Activated B cell treated with CpG ODN at 0.5 μM for 24 hours (primary cell): ENCODE measurements at places on chromosomes 7 and 10.

DNA sequence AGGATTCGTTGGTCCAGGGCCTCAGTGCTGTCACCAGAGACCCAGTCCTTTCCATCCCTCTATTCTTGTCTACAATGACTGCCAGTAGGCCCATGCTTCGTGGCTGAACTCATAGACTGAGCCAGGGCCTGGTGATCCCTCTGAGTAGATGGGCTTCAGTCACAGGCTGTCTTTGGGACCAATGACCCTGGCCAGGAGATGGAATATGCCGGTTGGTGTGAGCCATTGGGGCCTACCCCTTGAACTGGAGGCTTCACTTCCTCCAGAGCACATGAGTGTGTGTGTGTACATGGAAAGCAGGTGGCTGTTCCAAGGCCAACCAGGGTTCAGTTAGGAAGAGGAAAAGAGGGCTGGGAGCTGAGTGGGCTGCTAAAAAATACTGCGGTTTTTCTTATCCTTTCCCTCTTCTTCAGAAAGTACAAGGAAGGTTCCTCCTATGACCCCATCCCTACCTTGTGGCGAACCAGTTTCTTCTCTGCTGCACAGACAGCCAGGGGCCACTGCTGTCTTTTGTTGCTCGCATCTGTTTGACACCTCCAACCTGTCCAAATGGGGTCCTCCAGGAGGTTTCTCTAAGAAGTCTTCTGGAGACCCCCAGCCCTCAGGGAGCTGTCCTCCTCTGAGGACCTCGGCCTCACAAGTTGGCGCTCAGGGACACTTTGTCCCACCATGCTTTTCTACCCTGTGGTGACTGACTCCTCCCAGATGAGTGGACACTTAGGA lies 36.6 kb downstream of the ADRA2A start:
- no peak for DNase-seq

- DNase-seq = no peak
Measured at GRCh38 chr7:134129856-134130523, 2.9 kb downstream of the LRGUK start.

GRCh38 chr10:132636358-132636757 lies 98.8 kb downstream of the INPP5A start:
- no peak for DNase-seq

- DNase-seq = no peak
Measured at GRCh38 chr10:30039988-30040387, 19.4 kb downstream of the JCAD start.

GRCh38 chr7:25430200-25430931 lies 202.1 kb upstream of the NPVF start:
- no peak for DNase-seq

- DNase-seq = no peak
Measured at GRCh38 chr7:108261560-108262255, 131.5 kb upstream of the LAMB4 start.

DNA sequence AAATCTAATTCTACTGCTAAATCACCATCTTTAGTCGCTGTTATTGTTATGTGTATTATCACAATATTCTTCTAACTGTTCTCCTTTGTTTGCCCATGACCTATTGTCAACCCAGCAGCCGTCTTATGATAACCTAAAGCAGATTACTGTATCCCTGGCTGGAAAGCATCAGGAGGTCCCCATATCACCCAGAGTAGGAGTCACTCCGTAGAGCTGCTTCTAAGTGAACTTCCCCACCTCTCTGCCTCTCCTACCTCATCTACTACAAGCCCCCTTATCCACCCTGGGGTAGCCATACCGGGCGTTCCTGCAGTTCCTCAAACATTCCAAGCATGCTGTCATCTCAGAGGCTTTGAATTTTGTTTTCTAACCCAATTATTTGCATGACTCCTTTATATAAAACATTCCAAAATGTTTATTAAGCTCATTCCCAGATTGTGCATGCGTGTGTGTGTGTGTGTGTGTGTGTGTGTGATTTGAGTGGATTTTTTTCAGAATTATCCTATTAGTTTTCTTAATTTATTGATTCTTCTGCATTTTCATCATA lies 39.7 kb downstream of the POU6F2 start:
- no peak for DNase-seq

DNA sequence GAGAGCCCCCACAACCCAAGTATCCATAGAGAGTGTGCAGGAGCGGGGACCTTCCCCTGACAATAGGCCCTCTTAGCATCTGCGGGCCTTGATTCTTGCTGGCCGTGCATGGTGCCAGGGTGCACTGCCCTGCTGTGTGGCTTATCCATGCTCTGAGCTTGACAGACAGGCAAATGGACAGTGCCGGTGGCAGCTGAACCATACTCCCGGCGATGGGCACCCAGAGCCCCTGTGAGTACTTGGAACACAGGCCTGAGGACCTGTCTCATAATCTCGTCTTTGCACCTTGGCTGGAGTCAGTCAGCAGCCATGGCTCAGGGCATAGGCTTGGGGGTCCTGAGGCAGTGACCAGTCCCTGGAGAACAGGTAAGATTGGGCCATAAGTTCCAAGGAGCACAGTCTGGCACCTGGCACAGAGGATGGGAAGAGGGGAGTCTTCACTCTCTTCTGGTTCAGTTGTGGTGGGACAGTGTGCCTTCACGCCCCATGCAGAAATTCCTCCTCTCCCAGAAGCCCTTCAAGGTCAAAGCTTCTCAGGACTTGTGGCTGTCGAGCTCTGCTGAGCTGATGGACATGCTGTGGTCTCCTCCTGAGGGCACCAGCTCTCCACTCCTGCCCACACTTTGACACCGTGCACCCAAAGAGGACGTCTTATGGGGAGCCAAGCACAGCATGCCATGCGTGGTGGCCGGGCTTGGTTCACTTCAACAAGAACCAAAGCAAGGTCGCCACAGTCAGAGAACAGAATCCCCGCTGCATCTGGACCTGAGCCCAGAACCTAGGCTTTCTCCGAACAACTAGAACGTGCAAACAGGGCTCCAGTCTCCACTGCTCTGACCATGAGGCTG lies 59.4 kb upstream of the CAMK2B start:
- no peak for DNase-seq

DNA sequence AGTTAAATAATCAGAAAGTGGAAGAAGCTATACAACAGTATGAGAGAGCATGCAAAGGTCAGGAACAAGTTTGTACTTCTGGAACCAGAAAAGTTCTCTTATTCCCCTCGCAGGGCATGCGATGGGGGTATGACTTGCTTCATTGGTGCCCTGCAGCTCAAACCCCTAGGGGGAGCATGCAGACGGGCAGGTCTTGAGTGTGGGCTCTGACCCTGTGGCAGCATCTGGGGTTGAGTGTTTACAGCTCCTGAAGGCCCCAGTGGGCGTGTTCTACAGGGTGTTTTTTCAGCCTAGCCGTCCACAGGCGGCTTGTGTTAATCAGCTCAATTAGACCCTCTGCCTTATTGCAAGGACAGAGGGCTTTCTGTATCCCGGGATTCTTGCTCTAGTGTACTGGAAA lies 44.5 kb downstream of the KIF20B start:
- no peak for DNase-seq

DNA sequence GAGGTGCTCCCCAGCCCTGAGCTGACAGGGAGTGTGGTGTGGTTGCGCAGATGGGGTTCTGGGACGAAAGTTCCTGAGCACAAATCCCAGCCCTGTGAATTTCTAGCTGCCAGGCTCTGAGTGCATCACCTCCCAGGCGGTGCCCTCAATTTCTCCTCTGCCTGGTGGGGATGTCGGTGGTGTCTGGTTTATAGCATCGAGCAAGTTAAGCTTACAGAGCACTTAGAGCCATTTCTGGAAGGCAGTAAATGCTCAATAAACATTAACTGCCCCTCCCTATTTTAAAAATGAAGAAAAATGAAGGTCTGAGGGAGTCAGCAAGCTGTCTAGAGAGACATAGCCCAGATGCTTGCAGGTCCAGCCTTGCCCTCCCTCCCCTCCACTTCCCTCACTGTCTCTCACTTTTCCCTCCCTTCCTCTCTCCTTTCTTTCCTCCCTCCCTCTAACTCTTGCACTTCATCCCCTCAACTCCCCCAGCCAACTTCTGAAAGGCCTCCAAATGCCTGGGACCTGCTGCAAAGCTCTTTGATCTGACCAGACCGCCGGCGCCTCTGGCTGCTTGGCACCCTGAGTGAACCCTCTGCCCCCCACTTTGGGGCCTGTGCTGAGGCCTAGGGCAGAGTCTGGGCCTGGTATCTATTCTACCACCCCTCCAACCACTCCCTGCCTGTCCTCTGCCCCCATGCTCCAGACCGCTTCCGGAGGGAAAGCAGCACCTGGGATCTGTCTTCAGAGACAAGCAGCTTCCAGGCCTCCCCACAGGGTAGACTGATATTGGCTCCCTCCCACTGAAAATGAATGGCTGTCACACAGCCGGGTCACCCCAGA lies 438.3 kb downstream of the RPS24 start:
- DNase-seq = no peak

DNA sequence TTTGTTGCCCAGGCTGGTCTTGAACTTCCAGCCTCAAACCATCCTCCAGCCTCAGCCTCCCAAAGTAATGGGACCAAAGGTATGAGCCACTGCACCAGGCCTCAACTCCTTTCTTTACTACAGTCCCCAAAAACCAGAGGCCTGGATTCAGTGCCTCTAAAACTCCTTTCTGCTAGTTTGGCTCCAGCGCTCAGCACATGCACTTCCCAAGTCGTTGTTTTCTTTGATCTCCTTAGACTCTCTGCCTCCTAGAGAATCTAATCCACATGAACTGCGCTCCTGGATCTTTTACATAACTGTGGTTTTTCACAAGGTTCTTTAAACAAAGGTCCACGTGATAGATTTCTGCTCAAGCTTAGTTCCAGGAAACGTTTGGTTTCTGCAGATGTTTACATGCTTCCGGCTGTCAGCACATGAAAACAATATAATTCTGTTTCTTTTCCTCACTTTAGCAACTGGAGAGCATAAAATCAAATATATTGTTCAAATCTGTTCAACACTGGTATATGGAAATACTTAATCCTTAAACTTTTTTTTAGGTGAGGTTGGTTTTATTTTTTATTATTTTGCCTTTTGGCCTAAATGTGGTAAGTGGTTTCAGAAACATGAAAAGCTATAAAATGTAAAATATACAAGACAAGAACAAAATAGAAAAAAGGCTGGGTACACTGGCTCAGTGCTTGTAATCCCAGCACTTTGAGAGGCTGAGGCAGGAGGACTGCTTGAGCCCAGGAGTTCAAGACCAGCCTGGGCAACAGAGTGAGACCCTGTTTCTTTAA lies 270.5 kb upstream of the MKLN1 start:
- DNase-seq = no peak

DNA sequence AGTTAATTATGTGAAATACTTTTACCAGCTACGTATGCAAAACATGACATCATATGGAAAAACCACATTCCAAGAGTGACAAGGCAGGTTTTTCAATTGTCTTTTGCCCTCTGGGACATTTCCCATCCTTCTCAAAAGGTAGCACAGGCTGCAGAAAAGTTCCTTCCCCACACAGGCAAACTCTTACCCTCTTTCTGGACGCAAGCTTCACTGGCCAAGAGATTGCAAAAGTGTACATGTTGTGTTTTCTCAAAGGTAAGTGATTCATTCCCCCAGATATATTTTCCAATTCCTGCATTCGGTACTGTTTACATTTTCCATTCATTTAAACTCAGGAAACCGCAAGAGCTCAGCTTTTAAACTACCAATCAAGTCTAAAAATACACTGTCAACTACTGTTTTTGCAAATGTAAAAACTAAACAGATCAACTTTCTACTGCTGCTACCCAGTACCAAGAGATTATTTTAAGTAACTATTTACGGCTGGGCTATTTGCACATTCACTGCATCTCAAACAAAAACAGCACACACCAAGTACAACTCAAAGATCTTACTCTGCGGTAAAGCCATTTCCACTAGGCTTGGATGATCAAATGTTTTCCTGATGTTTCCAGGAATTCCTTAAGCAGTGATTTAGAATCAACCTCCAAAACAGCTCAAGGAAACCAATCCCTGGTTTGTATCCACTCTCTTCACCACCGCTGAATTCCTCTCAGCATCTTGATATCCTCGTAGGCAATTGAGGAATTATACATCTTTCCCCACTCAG lies 233.6 kb upstream of the CCDC6 start:
- DNase-seq = no peak

GRCh38 chr10:69549959-69550358 lies 23.3 kb downstream of the NEUROG3 start:
- no peak for DNase-seq

DNA sequence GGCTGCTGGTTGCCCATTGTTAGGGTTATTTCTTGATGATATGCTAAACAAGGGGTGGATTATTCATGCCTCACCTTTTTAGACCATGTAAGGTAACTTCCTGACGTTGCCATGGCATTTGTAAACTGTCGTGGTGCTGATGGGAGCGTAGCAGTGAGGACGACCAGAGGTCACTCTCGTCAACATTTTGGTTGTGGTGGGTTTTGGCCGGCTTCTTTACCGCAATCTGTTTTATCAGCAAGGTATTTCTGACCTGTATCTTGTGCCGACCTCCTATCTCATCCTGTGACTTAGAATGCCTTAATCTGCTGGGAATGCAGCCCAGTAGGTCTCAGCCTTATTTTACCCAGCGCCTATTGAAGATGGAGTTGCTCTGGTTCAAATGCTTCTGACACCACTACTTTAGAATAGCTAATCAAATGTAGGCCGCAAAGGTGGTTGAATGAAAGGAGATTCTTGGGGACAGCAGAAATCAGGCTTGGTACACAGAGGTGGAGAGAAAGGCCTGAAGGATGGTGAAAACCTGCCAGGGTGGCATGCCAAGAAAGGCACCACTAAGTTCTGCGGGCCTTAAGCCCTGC lies 17.9 kb upstream of the SMO start:
- DNase-seq = no peak

GRCh38 chr10:6621536-6621935 lies 41.5 kb upstream of the PRKCQ start:
- no peak for DNase-seq
